ENCODE measurements at places on chromosomes 2 and 18.

DNA sequence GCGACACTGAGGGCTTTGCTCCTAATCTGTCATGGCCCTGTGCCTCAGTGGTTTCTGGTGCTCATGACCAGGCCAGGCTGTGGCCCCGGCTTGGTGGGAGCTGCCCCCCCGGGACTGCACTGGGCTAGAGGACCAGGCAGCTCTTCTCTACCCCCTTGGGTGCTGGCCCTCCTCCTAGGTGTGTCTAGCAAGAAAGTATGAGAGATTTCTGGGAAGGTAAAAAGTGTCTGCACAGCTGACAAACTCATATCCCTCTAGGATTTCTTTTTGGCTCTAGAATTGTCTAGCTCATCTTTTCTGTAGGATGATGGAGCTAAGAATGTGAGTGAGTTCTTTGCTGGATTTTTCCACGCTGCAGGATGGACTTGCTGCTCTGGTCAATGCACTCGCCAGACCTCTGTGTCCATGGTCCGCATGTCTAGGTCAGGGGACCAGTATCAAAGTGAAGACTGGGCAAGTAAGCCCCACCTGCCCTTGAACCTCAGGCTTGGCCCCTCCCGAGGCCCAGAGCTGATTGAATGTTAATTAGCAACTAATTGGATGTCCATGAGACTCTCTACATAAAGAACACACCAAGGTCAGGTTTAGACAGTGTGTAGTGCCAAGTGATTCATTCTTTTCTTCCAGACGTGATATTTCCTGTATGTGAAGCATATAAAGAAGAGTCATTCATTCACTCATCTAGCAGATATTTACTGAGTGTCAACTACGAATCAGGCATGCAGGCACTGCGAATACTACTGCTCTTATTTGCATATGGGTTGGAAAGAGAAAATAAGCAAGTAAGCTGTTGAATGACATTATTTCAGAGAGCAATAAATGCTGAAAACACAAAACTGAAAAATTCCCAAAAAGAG is 15.6 kb upstream of the PSD4 start:
- DNase-seq = no peak

GRCh38 chr2:220736778-220737177 is 835.3 kb downstream of the EPHA4 start:
- no peak for DNase-seq

- no peak for DNase-seq
Measured at GRCh38 chr2:121627525-121628050, 21.7 kb downstream of the CLASP1 start.

DNA sequence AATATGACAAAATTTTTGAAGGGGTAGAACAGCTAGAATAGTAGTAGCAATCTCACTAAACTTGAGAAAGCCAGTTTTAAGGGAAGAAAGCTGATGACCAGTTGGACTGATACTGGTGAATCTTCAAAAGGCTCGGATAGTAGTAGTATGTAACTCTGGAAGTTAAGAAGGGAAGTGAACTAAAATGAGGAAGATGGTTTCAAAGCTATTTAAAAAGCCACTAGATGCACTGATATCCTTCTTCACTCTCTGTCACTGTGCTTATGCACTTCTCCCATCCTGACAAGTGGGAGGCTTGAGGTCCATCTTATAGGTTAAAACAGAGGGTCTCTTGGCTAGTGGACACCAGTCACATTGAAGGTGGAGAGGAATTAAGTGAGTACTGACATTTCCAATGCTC is 141.1 kb downstream of the NCOA1 start:
- peak; percentile 28 for DNase-seq

DNA sequence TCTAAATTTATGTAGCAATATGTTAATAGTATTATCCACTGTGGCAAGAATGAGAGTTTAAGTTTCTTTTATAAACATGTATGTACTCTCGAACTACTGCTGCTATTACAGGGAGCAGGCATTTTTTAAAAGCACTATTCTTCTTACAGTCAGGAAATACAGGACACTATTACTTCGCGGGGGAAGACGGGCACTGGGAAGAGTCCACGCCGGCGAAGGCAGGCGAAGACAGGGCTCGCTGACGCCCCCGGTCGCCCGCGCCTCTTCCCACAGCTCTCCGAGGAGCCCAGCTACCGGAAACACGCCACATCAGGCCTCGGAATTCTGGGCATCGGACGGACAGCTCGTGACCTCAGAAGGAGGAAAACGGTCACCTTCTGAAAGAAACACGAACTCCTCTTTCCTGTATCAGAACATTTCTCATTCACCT is 90.2 kb downstream of the FAM161A start:
- DNase-seq = peak; percentile 87

DNA sequence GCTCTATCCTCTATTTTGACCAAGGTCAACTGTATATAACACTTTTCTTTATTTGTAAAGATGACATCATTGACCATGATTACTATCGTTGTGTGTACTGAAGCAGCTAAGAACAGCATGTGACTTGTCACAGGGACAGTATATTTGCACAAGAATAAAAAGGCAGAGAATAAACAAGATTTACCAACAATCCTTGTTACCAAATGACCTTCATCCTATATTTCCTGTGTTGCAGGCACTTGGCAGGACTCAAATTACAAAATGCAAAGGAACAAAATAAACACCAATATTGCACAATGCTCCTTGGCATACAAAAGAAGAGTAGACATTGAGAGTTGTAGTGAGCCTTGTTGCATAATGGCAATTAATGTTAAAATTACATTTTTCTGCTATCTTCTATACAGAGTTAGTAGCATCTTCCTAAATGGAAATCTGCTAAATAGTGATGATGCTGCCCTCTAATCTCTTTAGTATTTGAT is 61.8 kb downstream of the RFTN2 start:
- peak; percentile 59 for DNase-seq

- DNase-seq = no peak
Measured at GRCh38 chr2:195360242-195360641, 296.8 kb upstream of the SLC39A10 start.

GRCh38 chr18:8050616-8051329 is 483.7 kb downstream of the PTPRM start:
- DNase-seq = no peak

- peak; percentile 61 for DNase-seq
Measured at GRCh38 chr2:83686863-83687262, 772.2 kb downstream of the SUCLG1 start.

DNA sequence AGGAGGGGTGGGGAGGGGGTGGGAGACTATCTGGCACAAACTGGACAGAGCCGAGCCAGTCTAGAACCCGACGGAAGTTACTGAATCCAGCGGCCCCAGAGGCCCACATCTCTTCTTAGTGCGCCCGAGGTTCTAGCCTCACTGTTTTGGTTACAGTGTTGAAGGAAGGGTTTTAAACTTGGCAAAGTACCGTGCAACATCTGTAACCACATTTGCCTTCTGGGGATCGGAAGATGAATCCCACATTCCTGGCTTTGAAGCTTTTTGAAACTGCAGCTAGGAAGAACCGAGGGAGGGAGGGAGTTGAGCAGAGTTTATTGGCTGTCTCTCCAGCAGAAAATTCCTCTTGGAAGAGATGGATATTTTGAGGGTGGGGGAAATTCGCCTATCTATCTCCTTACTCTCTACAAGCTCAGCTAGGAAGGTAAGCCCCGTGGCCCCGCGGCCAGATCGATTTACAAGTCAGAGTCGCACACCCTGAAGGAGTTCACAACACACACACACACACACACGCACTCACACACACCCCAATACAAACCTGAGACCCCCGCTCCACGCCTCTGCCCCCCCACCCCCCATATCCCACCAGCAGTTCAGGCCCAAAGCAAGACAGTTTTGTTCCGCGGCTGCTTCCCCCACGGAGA is 1.0 kb downstream of the ACVR1 start:
- DNase-seq = peak; percentile 32

- DNase-seq = no peak
Measured at GRCh38 chr2:234258562-234259141, 208.2 kb downstream of the SPP2 start.

GRCh38 chr2:22221006-22221405 is 1097.2 kb downstream of the TDRD15 start:
- peak; percentile 17 for DNase-seq

- no peak for DNase-seq
Measured at GRCh38 chr2:10252661-10253060, 50.0 kb upstream of the HPCAL1 start.

- no peak for DNase-seq
Measured at GRCh38 chr2:11822746-11823451, 76.5 kb downstream of the LPIN1 start.

DNA sequence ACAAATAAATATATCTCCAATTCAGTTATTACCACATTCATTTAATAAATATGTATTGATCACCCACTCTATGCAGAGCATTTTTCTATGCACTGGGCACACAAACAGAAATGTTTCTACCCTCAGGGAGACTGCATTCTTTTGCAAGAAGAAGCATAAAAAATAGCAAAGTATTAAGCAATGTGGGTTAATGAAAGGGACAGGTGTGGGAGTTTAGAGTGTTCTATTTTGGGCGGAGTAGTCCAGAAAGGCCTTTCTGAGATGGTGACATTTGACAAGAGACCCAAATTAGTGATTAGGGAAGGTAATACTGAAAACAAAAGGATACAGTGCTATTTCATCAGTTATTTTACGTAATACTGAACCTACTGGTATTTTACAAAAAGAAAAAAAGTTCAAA is 394.3 kb upstream of the CHST9 start:
- DNase-seq = no peak

GRCh38 chr18:44767807-44768206 is 87.1 kb downstream of the SETBP1 start:
- no peak for DNase-seq

- DNase-seq = no peak
Measured at GRCh38 chr2:46306330-46306751, 9.1 kb downstream of the EPAS1 start.

GRCh38 chr18:62128157-62128556 is 58.7 kb downstream of the PIGN start:
- no peak for DNase-seq

GRCh38 chr2:142758973-142759372 is 118.5 kb upstream of the KYNU start:
- no peak for DNase-seq

- DNase-seq = no peak
Measured at GRCh38 chr2:217360781-217361482, 501.1 kb upstream of the TNP1 start.

DNA sequence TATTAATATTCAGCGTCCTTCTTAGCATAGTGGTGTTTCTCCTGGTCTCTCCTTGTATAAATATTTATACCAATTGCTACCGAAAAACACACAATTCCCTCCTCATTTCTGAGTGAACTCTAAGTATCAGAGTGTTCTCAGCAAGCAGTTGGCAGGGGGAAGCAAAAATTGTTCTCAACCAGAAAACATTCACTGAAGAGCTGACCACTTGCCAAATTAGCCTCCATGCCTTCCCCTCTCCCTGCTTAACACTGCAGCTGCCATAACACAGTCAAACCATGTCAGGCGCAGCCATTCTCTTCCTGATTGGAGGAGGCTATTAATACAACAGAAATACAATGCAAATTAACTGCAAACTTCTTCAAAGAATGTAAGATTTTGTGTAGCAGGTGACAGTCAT is 105.0 kb downstream of the COL6A3 start:
- peak; percentile 25 for DNase-seq
